ENCODE measurements at places on chromosomes 7 and 10.

- no peak for DNase-seq
Observed at GRCh38 chr7:102988631-102989560, 76.1 kb downstream of the LRRC17 start.

DNA sequence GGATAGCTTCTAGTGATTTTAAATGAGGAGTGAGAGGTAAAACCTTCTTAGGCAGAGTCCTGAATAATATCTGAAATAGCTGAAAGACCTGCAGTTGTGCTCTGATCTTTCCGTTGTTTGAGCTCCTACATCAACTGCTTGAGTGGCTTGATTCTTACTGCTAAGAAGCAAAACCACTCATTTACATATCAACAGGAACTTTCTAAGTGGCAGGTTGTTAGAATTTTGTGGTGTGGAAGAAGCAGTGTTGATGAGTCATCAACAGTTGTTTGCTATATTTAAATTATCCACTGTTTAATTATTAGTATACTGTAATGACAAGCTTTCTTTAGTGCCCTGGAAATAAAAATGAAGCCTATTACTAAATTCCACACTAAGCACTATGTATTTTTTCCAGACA is 689.5 kb downstream of the DNAJB9 start:
- DNase-seq, result no peak

- DNase-seq, result no peak
Observed at GRCh38 chr10:113431398-113432160, 121.3 kb upstream of the HABP2 start.

GRCh38 chr10:110022716-110023504 is 15.1 kb downstream of the ADD3 start:
- no peak for DNase-seq

DNA sequence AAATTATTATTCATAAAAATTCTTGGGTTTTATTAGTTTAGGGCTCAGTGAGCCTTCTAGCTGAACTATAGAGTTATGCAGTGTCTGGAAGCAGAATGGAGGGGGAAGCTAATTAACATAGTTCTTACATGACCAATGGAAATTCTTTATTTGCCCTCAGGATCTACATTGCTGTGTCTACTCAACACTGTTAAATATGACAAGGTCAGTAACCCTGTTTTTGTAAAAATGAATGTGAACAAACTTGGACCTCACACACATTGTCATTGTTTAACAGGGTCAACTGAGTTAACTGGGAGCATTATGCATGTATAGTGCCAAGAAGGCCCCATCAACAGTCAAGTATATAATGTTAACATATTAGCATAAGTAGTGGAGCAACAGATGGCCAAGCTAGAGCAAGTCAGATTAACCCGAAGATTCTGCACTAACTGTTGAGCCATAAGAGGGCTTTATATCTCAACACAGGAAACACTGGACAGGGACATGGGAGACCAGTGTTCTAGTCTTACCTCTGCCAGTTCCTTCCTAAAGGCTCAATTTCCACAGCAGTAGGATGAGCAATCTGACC is 122.5 kb upstream of the SEM1 start:
- DNase-seq, result no peak
